ENCODE measurements at places on chromosomes 11 and 22. TPM values are rescaled to one million over a fixed set of nuclear protein-coding genes. Genes with fewer than 3 reads are reported as not detected.

Gene RFPL1
- not detected for total RNA-seq

Gene OR10D3
- not detected for total RNA-seq

Gene OR2AG1
- total RNA-seq: 0.57 TPM

Gene TMEM86A
- 13.2 TPM for total RNA-seq

- DNase-seq: no peak
These were observed 22.6 kb downstream of the MOV10L1 start for GRCh38 chr22:50112151-50113118.

DNA sequence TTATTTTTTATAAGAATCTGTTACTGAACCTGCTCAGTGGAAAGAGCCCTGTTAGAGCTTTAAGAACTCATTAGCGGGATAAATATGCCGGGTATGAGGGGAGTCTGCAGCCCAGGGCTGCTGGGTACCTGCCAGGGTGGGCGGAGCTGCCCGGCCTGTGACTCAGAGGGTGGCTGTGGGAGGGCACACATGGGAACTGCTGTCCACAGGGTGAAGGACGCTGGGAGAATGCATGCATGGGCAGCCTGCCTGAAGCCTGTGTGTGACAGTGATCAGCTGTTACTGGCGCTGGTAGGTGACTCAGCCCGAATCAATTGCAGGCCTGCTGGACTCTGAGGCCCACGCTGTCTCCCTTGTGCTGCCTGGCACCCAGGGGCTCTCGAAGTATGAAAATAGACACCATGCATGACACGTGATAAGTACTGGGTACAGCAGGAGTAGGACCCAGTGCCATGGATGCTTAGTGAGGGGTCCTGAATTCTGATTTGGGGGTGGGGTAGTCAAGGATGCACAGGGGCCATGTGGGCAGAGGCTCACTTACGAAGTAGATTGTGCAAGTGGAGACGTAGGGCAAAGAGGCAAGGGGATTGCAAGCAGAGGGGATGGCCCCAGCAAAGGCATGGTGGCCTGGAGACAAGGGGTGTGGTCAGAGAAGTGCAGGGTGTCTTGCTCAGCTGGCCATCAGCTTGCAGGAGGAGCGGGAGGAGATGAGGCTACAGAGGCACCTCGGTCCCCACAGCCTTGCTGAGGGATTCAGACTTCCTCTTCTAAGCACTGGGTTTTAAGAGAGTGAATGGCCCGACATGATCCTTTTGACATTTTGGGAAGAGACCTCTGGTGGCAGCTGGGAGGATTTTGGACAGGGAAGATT, 36.5 kb downstream of the GRIK4 start:
- DNase-seq: peak; percentile 37

GRCh38 chr22:49933236-49934159, 15.1 kb downstream of the CRELD2 start:
- DNase-seq: peak; percentile 49

GRCh38 chr11:93689240-93689639, 27.8 kb downstream of the CEP295 start:
- DNase-seq: no peak

GRCh38 chr22:22988150-22988549, 82.2 kb upstream of the GNAZ start:
- no peak for DNase-seq

GRCh38 chr22:33299245-33299956, 241.2 kb upstream of the SYN3 start:
- DNase-seq: no peak

GRCh38 chr22:37740455-37741311, 43.8 kb downstream of the TRIOBP start:
- DNase-seq: no peak

GRCh38 chr11:126927623-126928022, 72.9 kb downstream of the KIRREL3 start:
- no peak for DNase-seq

GRCh38 chr11:68298659-68299516, 13.5 kb upstream of the LRP5 start:
- DNase-seq: no peak

DNA sequence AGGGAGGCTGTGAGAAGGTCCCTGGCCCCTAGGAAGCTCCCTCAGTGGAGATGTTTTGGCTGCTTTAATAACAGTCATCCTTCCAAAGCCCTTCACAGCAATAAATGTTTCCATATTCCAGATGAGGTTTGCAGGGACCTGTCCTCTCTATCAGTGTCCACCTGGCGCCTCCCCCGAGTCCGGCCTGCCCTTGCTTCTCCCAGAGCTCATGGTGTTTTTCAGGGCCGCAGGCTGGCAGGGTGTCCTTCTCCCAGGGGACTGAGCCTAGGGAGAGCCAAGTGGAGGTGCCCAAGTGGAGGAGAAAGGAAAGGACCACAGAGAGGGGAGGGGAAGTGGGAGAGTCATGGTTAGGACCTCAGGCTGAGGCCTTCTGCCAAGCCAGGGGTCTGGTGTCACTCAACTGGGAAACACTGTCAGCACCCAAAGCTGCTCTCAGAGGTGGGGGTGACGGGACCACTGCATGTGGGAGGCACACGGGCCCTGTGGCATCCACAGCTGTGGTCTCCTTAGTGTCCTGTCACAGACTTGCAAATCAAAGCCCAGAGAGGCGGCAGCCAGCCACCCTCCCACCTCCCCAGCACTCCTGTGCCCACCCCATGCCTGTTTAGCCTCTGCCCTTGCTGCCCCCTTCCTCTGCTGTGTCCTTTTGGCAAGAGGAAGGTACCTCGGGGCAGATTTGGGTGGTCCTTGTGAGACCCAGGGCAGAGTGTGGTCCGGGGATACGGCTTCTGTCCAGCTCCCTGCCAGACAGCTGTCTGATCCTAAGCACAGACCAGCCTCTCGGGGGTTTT, 6.4 kb downstream of the DERL3 start:
- no peak for DNase-seq

DNA sequence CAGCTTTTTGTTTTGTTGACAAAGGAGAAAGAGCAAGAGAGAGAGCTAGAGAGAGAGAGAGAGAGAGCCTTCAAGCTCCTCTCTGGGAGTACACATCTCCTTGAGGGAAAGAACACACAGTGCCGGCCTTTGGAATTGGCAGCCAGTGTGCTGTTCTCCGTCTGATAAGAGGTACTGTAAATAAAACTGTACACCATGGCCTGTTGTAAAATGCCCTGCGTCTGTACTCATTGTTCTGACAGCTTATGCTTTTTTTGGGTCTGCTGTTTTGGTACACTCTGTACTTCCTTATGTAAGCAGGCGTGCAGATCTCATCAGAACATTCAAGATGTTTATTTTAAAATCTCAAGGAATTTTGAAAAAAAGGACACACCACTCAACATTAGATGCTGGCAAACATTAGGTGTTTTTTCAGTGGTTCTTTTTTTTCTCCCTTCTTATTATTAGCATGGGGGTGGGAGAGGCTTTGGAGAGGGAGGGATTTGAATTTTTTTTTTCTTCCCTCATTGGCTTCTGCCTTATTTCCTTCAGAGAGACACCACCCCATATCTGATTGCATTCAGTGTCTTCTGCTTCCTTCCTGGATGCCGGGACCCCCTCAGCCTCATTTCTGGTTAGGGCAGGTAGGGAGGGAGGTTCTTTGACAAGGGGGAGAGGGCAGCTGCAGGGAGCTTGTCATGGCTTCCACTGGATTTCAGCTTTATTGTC, 116.8 kb upstream of the NNMT start:
- peak; percentile 84 for DNase-seq

GRCh38 chr11:103947546-103947919, 88.9 kb upstream of the DDI1 start:
- no peak for DNase-seq

DNA sequence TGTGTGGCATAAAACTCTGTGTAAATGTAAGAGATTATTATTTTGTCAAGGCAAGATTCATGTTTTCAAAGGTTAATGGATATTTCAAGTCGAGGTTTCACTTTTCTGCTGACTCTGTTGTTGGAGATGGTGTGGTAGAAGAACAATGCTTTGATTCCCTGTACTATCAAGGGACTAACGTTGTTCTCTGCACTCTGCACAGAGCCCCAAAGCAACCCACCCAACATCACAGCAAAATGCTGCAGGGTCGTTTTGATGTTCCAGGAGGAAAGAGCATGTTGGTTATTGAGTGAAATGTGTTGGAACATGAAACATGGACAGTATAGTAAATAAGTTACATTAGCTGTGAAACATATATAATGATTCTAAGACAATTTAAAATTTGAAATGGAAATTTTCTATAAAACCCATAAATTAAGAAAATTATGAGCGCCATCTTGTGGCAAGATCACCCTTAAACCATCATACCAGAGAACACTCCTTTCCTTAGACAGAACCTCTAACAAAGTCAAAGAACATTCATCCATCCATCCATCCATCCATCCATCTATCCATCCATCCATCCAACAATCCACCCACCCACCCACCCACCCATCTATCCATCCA, 164.4 kb upstream of the ZBED5 start:
- no peak for DNase-seq

GRCh38 chr11:71095294-71095850, 157.0 kb downstream of the SHANK2 start:
- no peak for DNase-seq

GRCh38 chr11:85843929-85844328, 11.3 kb upstream of the CCDC83 start:
- no peak for DNase-seq

- DNase-seq: no peak
These were observed 19.7 kb downstream of the SART1 start for GRCh38 chr11:65981101-65981740.

- no peak for DNase-seq
These were observed 440.5 kb downstream of the MIAT start for GRCh38 chr22:27097933-27098332.

- DNase-seq: no peak
These were observed 21.5 kb upstream of the CAT start for GRCh38 chr11:34417202-34417601.

GRCh38 chr11:42768576-42768975, 543.2 kb upstream of the API5 start:
- DNase-seq: no peak

- no peak for DNase-seq
These were observed 104.1 kb downstream of the ETS1 start for GRCh38 chr11:128483211-128483788.

DNA sequence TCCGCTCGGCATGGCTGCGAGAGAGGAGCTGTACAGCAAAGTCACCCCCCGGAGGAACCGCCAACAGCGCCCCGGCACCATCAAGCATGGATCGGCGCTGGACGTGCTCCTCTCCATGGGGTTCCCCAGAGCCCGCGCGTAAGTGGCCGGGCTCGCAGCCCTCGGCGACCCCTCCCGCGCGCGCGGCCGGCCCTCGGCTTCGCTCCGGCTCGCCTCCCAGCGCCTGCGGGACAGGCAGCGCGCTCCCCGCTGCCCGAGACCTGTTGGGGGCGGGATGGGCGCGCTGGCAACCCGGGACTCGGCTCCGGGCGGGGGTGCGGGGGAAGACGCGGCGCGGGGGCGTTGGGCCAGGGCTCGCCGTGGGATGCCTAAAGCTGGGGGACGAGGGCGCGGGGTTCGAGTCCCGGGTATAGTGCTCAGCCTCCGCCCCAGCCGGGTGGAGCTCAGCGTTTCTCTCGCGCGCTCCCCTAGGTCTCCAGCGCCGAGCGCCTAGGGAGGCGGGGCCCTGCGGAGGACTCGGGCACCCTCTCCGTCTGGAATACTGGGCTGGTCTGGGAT, 630 bp downstream of the UBASH3B start:
- peak; percentile 42 for DNase-seq

- no peak for DNase-seq
These were observed 24.7 kb downstream of the EXT2 start for GRCh38 chr11:44120169-44120568.

DNA sequence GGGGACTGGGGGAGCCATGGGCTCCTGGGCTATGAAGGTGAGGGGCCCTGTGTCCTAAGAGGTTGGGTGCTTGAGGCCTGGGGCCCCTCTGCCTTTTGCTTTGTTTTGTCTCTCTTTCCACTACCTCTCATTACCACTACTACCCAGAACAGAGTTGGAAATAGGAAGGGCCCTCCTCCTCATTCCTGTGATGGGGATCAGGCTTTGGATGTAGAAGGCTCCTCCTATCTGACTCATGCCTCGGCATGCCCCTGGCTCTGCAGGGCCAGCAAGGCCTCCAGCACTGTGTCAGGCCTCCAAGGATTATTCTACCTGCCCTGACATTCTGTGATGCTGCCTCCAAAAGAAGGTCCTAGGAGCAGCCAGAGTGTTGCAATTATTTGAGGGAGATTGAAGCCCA, 766 bp downstream of the IZUMO1R start:
- DNase-seq: no peak

- no peak for DNase-seq
These were observed 52.6 kb upstream of the ELF5 start for GRCh38 chr11:34566208-34566551.

DNA sequence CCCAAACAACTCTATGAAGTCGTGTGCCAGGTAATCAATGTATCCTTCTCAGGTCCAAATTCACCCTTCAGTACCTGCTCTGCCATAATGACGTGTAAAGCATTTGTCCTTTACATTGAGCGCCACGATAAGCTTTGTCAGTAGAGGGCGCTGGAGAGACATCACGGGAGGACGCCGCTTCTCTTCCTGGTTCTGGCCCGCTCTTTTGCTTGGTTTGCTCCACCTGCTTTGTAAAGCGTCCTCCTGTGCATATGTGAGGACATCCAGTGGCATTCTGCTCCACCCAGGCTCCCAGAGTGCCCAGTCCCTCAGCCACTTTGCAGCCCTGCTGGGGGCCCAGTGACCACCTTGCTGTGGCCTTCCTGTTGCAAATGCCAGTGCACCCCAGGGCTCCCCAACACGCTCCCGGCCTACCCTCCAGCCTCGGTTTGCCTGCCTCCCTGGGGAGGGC, 61.1 kb downstream of the WT1 start:
- DNase-seq: no peak

GRCh38 chr11:45922425-45923082, at the start of gene LARGE2:
LARGE2 (plus strand) TSS chr11:45922656; CDS start chr11:45922883, 227 bp downstream.
- DNase-seq: no peak

DNA sequence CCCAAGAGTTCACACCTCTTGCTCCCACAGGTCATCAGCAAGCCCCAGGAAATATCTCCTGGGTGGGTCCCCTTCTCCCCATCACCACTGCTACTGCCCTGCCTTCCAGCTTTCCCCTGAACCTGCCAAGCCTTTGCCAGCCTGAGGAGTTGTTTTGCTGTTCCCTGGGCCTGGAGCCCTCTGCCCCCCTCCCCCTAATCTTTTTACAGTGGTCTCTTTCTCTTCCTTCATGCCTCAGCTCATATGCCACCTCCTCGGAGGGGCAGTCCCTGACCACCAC, 18.9 kb downstream of the MYO7A start:
- DNase-seq: no peak

GRCh38 chr22:43293655-43294392, 49.3 kb downstream of the SCUBE1 start:
- no peak for DNase-seq

- no peak for DNase-seq
These were observed 5.9 kb upstream of the GLB1L3 start for GRCh38 chr11:134270250-134270714.

- DNase-seq: no peak
These were observed 30.3 kb downstream of the CNTF start for GRCh38 chr11:58652726-58653280.
